ENCODE measurements at places on chromosomes 1 and 21.

GRCh38 chr1:148386617-148387016 is 96.5 kb downstream of the PPIAL4G start:
- DNase-seq, result no peak

- DNase-seq, result no peak
Observed at GRCh38 chr1:28526886-28527285, 21.0 kb downstream of the RCC1 start.

GRCh38 chr1:239811211-239811885 is 280.3 kb upstream of the FMN2 start:
- DNase-seq, result no peak

GRCh38 chr1:103948526-103948925 is 198.8 kb downstream of the AMY1C start:
- no peak for DNase-seq

GRCh38 chr1:21913763-21914162 is 23.3 kb downstream of the HSPG2 start:
- peak; percentile 39 for DNase-seq

GRCh38 chr1:243831463-243831862 is 18.6 kb downstream of the AKT3 start:
- DNase-seq, result no peak

DNA sequence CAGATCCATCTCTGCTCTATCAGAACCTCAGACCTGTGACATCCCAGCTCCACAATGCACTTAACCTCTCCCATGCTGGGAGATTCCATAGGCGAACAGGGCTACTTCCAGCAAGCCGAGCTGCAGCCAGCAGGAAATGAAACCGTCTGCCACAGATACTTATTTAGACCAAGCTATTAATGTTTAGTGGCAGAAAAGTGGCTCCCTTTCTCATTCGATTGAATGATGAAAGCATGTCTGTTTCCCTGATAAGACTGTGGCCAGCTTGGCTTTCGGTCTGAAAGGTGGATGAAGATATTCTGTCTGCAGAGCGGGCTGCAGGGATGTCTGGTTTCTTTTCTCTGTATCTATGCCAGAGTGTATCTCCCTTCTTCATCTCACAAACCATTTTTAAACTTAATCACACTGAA is 146.4 kb downstream of the GREM2 start:
- no peak for DNase-seq

GRCh38 chr1:89954401-89954800 is 40.5 kb upstream of the ZNF326 start:
- no peak for DNase-seq

- no peak for DNase-seq
Observed at GRCh38 chr1:78587211-78587610, 33.0 kb upstream of the IFI44L start.

DNA sequence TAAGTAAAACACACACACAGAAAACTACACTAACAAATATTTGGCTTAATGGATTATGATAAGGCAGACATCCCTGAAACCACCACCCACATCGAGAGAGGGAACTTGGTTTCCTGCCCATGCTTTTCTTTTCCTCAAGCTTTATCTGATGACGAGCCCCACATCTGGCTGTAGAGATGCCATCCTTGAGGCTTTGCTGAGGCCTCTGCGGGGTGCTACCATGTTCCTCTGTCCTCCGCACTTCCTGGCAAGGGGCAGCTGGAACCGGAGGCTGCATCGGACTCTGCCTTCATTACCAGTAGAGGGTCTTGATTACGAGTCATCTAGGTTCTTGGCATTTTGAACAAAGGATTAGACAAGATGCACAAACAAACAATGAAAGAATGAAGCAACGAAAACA is 21.7 kb upstream of the C1orf174 start:
- no peak for DNase-seq
